MCF 10A (cell line): ENCODE measurements at places on chromosomes 2 and 18.

DNA sequence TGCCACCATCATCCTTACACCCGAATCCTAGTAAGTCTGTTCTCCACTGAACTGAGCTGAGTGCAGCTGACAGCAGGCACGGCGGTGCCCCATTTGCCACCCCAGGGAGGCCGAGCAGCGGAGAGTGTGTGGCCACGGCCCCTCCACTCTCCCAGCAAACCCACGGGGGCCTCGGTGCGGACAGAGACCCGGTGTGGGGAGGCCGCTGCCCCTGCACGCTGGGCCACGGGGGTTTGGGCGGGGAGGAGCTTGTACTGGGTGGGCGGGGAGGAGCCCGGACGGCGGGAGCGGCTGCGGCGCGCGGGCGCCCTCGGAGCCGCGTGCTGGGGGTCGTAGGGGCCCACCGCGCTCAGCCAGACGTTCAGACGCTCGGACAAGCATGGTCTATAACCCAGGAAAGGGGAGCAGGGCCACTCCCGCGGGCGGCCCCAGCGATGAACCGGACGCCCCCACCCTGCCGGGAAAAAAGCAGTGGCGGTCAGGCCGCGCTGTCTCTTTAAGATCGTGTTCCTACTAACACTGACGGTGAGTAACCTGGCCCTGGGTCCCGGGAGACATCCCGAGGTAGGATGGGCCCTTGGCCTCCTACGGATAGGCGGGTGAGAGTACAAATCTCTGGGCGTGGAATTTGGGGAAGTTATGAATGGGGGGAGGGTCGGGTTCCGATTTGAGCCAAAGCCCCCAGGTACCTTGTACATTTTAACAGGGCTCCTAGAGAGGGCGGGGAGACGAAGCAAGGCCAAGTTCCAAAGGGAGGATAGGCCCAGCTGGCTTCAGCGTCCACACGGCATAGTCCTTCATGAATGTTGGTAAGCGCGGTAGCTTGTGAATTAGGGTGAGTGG lies at the start of gene ITPRIPL1:
Gene ITPRIPL1 (plus strand): TSS at position 277 of the 843 bp plus-strand sequence. CDS start 523 bp downstream, at position 800.
- H3K4me1 ChIP-seq = peaks cover 18% of the 10 kb centered on the region
- H3K4me3 ChIP-seq = no peak within 1 kb of the TSS
- no peak within 1 kb of the TSS for H3K27ac ChIP-seq
- no peaks in the 10 kb centered on the region for H3K36me3 ChIP-seq
- DNase-seq = no peak

- H3K27ac ChIP-seq = no peak overlapping the region
- H3K4me3 ChIP-seq = no peak overlapping the region
- no peaks in the 10 kb centered on the region for H3K36me3 ChIP-seq
- H3K27me3 ChIP-seq = no peaks in the 10 kb centered on the region
- H3K4me1 ChIP-seq = no peaks in the 10 kb centered on the region
These were observed 213.9 kb downstream of the PTH2R start for GRCh38 chr2:208620487-208620978.

GRCh38 chr2:173747035-173747434 lies 218.1 kb downstream of the SP3 start:
- H3K27ac ChIP-seq = no peak overlapping the region
- no peak for DNase-seq
- no peak overlapping the region for H3K4me3 ChIP-seq
- H3K36me3 ChIP-seq = no peaks in the 10 kb centered on the region

- no peaks in the 10 kb centered on the region for H3K27me3 ChIP-seq
- H3K36me3 ChIP-seq = peaks cover 10% of the 10 kb centered on the region
- DNase-seq = peak; percentile 44
- no peak overlapping the region for H3K4me3 ChIP-seq
- H3K27ac ChIP-seq = no peak overlapping the region
These were observed 42.2 kb downstream of the HIBCH start for GRCh38 chr2:190277234-190278112.
